ENCODE measurements at places on chromosomes 1 and 21.

DNA sequence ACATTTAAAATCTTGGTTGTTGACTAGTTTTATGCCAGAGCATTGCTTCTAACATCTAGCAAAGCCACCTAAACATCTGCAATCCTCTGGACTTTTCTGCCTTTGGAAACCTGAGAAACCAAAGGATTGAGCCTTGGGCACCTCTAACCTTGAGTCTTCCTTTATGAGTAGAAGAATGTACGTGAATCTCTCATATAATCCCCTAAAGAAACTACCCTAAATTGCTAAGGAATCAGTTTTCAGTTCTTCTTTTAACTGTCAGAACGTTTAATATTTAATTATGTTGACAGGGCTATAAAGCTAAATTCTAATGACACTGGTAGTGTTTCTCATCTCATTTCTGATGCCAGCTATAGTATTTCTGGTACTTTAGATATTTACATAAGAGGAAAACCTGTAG, 997.3 kb downstream of the AMY1C start:
- no peak for DNase-seq

DNA sequence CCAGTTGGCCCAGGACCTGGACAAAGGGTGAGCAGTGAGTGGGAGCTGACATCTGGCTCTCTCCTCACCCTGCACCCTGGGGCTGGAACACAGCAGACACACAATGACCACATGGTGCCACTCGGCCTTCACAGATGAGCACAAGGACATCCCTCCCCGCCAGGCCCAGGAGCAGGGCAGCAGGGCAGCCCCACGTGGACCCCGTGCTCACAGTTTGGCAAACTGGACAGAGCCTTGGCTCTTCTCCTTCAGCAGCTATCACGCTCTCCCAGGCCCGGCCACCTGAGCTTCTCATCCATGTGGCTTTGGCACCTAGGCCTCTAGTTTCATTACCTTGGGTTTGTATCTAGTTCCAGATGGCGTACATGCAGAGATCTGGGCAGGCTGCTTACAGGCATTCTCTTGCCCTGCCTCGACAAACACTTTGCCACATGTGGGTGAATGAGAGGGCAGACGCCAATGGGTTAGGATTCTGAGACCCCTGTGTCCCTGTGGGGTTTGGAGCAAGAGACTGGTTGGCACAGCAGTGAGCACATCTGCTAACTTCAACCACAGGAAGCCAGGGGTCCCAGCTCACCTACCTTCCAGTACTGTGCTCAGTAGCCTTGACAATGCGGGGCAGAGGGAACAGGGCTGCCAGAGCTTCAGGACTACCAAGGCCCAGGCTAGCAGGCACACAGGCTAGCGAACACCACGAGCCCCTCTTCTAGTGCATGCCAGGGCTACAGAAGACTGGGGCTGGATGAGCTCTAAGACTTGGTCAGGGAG, 3.4 kb upstream of the PTPRF start:
- no peak for DNase-seq

- no peak for DNase-seq
Measured at GRCh38 chr1:207244409-207244801, 77.1 kb upstream of the CD55 start.

DNA sequence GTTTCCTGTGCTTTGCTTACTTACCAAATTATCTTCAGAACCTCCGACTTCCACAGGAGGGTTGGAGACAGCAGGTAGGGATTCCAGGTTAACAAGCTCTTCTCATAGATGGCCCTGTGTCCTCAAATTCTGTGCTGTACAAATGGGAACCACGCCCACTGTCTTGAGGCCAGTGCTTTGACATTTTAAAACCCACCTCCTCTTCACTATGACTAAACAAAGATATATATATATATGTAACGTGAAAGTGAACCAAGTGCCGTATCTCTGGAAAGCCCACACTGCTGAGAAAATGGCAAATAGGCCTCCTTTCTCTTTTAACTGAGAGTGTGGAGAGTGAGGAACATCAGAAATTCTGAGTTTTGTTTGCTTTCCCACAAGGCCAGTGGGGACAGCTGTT, 99.6 kb downstream of the ZBTB18 start:
- no peak for DNase-seq

GRCh38 chr1:3545363-3546047, 65.8 kb downstream of the MEGF6 start:
- DNase-seq, result no peak

GRCh38 chr21:14875704-14876523, 188.9 kb downstream of the NRIP1 start:
- DNase-seq, result no peak

DNA sequence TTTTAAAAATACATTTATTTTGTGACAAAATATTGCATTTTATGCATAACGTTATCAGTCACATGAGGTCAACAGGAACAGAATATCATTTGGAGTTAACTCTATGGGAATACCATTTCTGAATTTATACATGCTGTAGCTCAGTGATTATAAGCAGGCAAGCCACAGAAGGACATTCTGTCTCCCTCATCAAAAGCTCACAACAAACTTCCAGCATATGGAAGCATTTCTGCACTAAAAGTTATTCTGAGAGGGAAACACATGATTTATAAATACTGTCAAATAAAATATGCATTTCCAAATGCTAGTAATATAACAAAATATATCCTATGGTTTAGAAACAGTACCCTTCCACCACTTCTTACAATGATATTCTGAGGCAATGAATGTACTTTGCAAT, 854.1 kb upstream of the B3GALT2 start:
- DNase-seq, result no peak

- DNase-seq, result no peak
Measured at GRCh38 chr1:161928056-161928455, 95.6 kb downstream of the OLFML2B start.

DNA sequence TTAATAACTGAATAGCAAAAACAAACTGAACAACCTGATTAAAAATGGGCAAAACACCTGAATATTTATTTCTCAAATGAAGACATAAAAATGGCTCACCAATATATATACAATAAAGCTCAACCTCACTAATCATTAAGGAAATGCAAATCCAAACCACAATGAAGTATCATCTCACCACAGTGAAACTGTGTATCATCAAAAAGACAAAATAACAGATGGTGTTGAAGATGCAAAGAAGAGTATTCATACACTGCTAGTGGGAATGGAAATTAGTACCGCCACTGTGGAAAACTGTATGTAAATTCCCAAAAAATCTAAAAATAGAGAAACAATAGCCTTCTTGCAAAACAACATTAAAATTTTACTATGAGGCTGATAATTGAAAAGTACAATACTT, 1660.1 kb upstream of the B3GALT2 start:
- DNase-seq, result no peak

DNA sequence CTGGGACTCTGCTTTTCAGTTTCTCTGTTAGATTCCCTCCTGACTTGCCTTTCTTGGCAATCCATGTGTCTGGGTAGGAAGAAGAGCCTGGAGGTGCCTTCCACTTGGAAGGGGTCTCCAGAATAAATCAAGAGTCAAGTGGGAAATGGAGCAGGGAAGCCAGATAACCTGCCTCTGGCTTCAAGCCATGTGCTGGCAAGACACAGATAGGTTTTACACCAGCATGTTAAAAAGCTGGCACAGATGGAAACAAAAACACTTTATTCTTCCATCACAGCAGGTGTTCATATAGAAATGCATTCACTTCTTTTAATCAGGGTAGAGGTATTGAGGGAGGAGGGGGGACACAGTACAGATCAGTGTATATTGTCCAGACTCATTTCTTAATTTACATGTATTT, 356.9 kb upstream of the RUNX1 start:
- DNase-seq, result no peak

DNA sequence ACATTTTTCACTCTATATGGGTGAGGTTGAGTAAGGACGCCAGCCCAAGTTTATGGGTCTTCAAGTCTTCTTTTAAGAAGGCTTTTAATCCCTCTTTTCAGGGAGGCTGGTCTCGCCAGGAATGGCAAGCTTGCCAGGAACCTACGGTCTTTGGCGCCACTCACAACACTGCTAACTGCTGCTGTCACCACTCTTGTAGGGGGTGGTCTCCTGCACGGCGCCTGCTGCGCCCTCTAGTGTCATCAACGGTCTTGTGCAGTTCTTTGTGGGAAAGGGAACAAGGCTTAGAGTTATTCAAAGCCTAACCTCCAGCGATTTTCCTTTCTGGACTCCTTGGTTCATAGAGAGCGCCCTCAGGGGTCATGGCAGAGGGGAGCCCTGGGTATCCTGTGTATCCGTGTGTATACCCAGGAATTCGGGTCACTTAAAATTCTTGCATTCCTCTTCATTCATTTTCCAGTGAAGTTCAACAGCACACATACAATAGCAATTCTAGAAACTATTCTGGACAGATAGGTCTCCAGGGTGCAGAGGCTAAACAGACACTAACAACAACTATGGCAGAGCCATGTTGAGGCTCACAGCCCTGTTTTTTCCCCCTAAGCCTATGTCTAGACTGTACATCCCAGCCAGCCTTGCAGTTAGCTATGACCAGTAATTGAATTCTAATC, 392.8 kb upstream of the CAMK1G start:
- no peak for DNase-seq

DNA sequence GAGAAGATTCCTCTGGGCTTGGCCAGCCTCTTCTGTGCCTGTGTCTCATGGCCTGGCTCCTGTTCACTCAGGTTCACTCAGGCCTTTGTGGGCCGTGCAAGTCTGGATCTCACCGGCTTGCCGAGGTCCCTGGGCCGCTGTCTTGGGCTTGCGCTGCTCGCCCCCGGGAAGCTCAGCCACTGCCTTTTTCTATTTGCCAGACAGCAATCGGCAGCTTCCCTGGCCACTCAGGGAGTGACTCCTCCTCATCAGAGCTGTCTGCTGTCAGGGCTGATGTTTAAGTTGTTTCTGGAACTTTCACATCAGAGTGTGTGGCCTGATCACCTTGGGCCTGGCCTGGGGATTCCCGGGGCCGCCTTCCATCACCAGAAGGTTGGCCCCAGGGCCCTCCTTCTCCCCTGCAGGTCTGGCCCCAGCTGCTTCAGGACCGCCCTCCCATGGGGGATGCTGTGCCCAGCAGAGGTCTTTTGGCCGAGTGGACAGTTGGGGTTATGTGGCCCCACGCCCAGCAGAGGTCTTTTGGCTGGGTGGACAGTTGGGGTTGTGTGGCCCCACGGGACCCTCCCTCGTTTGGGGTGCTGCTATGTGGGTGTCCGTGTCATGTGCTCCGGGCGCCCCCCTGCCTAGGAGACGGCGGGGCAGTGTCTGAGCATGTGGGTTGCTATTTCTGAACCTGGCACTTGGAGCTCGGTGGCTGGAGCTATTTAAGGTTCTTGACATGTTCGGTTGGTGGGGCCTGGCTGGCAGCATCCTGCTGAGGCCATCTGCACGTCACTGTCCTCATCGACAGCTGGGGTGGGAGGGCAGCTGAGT, 12.5 kb downstream of the SLX9 start:
- DNase-seq, result no peak

GRCh38 chr1:3680488-3681230, 28.3 kb downstream of the TP73 start:
- no peak for DNase-seq

DNA sequence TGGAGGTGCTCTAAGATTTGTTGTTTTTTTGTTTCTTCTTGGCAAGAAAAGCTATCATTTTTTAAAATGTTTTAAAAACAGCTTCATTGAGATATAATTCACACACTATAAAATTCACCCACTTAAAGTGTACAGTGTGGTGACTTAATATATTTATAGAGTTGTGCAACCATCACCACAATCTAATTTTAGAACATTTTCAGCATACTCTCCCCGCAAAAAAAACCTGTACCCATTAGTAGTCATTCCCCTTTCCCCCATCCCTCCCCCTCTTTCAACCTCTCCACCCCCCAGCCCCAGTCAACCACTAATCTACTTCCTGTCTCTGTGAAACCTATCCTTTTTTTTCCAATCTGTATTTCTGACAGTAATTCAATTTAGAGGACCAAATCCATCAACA, 30.6 kb downstream of the ZC3H11B start:
- DNase-seq, result no peak

DNA sequence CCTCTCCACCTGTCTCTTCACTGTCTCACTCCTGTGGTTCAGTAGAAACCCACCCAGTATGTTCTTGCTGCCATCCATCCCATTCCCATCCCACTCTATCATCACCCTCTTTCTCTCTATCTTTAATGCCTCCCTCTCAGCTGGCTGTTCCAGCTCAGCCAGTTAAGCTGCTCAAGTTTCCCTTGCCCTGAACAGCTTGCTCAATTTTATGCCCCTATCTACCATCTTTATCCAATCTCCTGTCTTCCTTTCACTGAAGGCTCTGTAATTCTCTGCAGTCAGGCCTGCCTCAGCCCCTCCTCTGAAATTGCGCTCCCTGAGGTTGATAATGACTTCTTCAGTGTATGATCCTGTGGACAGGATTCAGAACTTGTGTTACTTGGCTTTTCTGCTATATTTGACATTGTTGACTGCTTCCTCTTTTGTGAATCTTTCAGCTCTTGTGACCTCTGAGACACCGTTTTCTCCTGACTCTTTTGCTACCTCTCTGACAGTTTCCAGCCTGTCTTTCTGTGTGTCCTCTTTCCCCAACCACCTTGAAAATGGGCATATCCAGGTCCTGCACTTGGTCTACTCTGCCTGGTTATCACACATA, 13.9 kb upstream of the BCAR3 start:
- no peak for DNase-seq

- no peak for DNase-seq
Measured at GRCh38 chr1:43969416-43969745, 429 bp upstream of the DPH2 start.

- peak; percentile 13 for DNase-seq
Measured at GRCh38 chr1:202807451-202807925, 733 bp downstream of the KDM5B start.

DNA sequence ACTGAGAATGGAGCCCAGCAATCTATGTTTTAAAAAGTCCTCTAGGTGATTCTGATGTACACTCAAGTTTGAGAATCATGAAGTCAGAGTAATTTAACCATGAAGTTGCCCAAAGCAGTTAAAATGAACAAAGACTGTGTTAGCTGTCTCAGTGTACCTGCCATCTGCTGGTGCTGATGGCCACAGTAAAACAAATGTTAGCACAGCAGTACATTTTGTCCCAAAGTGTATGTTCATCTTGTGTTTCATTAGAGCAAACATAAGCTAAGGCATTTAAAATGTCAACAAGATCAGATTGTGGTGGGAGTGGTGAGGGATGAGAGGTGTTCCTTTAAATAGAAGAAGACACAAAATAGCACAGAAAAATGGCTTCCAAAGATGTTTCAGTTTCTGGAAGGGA, 31.1 kb downstream of the FYB2 start:
- no peak for DNase-seq

- no peak for DNase-seq
Measured at GRCh38 chr1:198959032-198959431, 320.2 kb downstream of the PTPRC start.
